Stimulated activated CD4-positive, alpha-beta T cell treated with anti-CD3 and anti-CD28 coated beads, Interleukin-4, amount 100 ng/mL, for 48 hours (primary cell): ENCODE measurements at places on chromosomes 16 and 17.
A peak's percentile ranks its signal among the peaks of the same experiment; 100 is the strongest.

DNA sequence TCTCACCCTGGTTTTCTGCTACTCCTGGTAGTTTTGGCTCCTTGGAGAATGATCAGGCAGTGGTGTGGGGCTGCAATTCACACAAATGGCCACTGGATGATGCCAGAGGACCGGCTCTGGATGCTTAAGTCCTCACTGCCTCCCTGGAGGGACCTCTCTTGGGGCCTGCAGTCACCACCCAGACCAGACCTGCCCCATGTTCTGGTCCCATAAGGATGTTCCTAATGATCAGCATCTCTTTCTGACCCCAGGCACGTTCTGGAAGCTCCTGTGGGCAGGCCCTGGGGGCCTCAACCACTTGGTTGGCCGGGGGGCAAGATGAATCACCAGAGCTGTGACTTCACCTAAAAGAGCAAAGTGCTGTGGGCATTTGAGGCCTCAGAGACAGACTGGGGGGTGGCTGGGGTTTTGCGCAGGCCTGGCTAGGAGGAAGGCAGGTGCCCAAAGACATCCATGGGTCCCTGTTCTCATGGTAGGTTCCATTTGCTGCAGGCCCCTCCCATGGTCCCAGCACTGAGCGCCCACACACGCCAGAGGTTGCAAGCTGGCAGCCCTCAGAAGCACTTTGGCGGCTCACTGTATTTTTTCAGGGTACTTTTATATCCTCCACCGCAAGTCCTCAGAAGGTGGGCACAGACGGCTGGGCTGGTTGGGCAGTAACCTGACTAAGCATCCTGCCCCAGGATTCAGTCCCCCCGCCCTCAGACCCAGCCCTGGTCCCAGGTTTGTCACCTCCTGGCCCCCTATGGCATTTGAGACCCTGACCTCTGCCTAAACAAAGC is 53.2 kb downstream of the NT5M start:
- DNase-seq: peak; percentile 56

- no peak for DNase-seq
Measured at GRCh38 chr17:63274146-63274545, 172.0 kb downstream of the CYB561 start.

GRCh38 chr17:39205112-39205526 is 5.0 kb downstream of the RPL19 start:
- no peak for DNase-seq

- no peak for DNase-seq
Measured at GRCh38 chr17:81546906-81547613, 5.1 kb downstream of the FAAP100 start.

DNA sequence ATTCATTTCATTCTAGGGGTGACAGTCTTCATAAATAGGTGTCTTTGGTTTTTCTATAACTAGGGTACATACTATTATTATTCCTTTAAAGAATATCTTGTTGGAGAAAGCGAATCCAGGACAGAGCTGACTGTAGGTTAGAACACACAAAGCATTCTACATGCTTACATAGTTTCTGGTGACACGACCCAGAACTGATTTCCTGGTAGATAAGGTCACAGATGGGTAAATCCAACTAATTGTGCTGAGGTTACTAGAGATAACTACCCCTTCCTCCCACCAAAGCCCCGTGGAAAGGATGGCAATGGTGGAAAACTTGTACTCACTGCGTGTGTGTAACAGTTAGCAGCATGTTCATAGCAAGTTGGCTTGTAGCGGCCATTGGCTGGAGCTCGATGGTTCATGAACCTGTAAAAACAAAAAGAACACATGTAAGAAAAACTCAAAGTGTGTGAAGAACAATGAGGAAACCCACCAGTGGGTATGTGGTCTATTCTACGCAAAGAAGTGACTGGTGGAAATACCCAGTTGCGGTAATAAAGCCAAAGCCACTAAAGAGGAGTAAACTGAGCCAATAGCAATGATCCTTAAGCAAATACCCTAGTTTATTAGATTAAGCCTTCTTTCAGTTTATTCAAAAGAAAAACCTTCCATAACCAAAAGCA is 7.7 kb downstream of the MMD start:
- DNase-seq: no peak

DNA sequence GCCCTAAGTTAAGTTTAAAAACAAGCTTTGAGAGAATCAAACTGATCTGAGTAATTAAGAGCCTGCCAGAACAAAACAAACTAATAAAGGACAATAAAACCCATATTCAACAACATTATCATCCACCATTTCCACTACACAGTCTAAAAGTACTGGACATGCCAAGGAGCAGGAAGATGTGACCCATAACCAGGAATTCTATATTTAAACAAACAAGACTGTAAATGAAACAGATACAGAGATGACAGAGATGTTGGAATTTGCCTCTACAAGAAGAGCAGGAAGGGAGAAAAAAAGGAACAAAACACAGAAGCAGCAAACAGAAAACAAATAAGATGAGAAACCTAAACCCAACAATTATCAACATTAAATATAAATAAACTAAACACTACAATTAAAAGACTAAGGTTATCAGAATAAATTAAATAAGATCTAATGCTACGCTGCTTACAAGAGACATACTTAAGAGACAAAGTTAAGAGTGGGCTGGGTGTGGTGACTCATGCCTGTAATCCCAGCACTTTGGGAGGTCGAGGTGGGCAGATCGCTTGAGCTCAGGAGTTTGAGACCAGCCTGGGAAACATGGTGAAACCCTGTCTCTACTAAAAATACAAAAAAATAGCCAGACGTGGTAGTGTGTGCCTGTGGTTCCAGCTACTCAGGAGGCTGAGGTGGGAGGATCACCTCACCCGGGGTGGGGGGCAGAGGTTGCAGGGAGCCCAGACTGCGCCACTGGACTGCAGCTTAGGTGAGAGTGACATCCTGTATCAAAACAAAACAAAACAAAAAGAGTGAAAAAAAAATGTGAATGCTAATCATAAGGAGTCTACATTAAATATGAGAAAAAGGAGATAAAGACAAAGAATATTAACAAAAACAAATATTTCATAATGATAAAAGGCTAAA is 50.6 kb downstream of the CREBBP start:
- DNase-seq: no peak

GRCh38 chr17:79698146-79698846 is 32.4 kb upstream of the ENPP7 start:
- no peak for DNase-seq

- DNase-seq: no peak
Measured at GRCh38 chr16:15493466-15494180, 59.2 kb downstream of the BMERB1 start.

GRCh38 chr16:13779676-13780075 is 140.3 kb upstream of the ERCC4 start:
- DNase-seq: no peak

- DNase-seq: no peak
Measured at GRCh38 chr17:68909066-68909465, 46.1 kb downstream of the ABCA8 start.

GRCh38 chr16:73298562-73298961 is 250.6 kb upstream of the ZFHX3 start:
- no peak for DNase-seq

- no peak for DNase-seq
Measured at GRCh38 chr16:78551487-78552085, 452.1 kb downstream of the WWOX start.

DNA sequence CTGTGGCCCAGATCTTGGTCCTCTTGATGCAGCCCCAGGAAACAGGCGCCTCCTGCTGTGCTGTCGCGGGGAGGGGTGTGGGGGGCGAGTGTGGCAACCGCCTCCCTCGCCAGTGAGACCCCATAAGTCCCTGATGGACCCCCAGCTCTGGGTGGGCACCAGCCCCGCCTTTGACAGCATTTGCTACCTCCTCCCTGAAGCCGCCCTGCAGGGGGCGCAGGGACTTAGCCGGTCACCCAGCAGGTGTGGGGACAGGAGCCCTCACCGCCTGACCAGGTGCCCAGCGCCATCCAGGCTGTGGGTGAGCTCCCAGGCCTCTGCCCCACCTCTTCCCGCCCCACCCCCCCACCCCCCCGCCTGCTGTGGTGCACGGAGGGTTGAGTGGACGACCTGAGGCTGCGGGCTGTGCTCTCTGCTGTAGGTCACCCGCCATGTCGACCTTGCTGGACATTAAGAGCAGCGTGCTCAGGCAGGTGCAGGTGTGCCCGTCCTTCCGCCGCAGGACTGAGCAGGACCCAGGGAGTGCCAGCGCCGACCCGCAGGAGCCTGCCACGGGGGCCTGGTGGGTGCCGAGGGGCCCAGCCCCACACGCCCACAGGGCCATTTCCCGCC is 4.8 kb downstream of the BAIAP3 start:
- no peak for DNase-seq

- DNase-seq: no peak
Measured at GRCh38 chr17:21124086-21124485, 2.7 kb upstream of the DHRS7B start.

DNA sequence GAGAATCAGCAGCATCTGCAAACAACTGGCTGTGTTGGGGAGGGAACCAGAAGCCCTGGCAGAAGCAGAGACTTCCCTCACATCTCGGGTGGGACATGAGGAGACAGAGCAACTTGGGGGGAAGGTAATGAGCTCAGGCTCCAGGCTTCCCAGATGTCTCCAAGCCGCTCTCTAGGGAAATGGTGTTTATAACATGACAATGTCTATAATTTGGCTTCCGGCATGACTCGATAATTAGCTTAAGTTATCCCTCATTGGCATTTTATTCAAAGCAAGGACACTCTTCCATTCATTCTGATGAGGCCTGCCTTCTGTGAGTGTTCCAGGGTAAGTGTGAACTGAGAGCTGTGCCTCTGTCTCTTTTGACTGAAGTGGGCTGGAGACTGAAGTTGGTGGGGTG is 14.7 kb upstream of the MLLT6 start:
- DNase-seq: no peak

- DNase-seq: no peak
Measured at GRCh38 chr17:4425398-4425797, 8.3 kb upstream of the SPNS3 start.

DNA sequence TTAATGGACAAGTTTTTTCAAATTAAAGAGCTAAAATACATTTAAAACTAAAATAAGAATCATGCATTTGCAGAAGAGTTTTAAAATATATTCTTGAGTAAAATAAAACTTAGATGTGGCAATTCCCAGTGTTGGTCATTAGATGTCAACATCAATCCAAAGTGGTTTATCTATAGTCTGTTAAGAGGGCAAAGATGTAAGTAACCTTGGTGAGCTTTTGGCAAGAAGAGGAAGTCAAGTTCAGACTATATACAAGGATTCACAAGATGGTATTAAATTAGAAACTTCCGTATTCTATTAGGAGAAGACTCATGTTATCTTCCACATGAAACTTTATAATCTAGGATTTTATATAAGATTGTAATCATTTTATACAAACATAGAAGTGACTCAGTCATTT is 73.1 kb downstream of the CEP95 start:
- DNase-seq: no peak

GRCh38 chr16:88428616-88429386 is 24.3 kb upstream of the ZFPM1 start:
- DNase-seq: no peak

GRCh38 chr16:10494343-10495030 is 85.9 kb downstream of the EMP2 start:
- DNase-seq: no peak

DNA sequence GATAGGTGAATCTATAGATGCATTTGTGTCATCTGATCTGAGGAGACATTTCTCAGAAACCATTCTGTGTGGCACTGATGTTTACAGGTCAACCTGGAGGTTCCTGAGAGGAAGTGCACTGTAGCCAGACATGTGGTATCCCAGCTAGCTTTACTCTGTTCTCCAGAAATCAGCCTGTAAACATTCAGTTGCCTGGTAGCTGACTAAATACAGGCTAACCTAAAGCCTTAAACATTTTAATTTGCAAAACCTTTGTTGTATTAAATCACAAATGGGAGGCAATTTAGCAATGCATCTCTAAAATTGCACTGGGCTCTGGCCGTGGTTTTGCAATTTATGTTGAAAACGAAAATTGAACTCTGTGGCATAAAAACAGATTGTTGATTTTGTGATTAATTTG is 207.6 kb downstream of the FTO start:
- no peak for DNase-seq

DNA sequence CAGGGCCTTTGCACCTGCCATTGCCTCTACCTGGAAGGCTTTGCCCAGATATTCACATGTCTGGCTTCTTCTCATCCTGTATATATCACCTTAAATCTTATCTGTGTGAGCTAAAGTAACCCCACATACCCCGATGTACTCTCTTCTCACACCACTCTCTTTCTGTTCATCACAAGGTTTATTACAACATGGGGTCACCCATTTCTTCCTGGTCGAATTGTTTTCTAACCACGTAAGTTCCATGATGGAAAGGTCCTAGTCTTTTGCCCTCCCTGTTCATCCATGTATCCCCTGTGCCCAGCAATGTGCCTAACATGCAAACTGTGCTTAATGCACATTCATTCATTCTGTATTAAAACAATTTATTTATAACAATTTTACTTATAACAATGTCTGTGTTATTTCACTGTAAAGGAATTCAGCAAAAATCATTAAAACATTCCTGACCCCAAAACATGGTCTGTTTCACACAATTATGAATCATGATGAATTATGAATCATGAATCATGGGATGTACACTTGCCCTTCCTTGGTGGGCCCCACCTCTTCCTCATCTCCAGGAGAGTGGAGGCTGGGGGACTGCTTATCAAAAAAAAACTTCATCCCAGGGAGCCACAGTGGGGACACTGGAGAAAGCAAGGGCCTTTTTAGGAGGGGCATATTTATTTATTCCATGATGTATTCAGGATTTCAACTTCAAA is 336.4 kb downstream of the GRIN2A start:
- DNase-seq: no peak

DNA sequence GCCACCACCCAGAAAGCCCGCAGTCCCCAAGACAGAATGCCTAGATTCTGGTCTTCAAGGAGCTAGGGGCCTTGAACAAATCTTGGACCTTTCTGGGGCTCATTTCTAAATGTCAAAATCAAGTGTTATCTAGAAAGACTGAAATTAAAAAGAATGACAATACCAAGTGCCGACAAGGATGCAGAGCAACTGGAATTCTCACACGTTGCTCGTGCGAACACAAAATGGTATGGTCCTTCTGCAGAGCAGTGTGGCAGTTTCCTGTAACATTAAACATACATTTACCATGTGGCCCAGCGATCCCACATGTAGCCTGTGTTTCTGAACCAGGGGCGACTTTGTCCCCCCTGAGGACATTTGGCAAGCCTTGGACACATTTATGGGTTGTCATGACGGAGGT is 137.9 kb downstream of the GAS7 start:
- DNase-seq: no peak

- no peak for DNase-seq
Measured at GRCh38 chr17:64358261-64358788, 32.3 kb downstream of the PECAM1 start.

DNA sequence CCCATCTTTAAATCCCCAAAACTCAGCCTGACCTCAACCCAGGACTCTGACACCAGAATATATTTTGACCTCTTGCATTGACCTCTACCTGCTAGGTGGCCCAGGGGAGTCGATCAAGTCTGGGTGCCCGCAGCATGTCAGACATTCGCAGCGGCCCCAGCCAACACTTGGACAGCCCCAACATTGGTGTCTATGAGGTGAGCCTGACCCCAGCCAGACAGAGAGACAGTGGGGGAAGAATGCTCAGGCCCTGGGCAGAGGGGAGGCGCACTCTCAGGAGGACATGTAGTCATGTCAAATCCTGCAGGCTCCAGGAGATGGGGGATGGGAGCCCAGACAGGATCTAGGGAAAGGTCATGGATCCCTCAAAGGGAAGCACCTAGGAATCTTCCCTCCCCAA is 5.4 kb downstream of the GUCY2D start:
- DNase-seq: no peak
